Thyroid gland (tissue), 4 donors: ENCODE measurements at places on chromosomes 16 and 17. TPM values are rescaled to one million over a fixed set of nuclear protein-coding genes. Genes with fewer than 3 reads are reported as not detected.

DNA sequence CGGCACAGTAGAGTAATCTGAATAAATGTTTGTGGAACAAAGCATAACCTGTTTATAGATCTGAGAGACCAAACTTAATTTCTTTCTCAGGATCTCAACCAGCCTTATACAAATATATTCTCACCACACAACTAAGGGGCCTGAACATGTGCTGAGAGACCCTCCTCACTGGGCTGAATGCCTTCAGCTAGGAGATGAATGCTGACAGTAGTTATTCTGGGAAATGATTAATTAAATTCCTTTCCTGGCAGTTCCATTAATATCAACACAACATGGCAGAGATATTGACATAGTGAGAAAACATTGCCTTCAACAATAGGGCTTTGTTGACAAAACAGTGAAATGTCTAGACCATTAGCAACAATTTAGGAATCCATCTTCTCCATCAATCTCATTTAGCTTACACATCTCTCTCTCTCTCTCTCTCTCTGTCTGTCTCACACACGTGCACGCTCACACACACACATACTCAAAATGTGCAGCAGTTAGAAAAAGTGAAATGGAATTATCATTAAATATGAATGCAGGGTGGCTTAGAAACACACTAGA is 780.8 kb upstream of the CDH8 start:
- no peak for DNase-seq

DNA sequence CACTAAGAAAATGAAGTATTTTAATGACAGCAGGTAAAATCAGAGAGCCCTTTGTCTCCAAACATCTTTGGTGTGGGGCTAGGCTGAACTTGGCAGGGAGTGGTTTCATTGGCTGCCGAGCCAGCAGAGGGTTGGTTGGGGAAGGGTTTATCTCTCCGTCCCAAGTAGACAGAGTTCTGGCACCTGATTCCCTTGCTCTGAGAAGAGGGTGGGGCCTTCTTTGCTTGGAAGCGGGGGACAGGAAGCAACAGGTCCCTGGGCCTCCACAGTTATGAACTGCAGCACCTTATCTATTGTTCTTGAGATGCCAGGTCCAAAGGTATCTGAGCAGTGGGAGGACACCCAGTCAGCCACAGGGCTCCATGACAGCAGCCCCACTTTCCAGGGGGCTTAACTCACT is 12.3 kb upstream of the CDH1 start:
- DNase-seq: no peak

- no peak for DNase-seq
These were observed 35.5 kb downstream of the CPNE2 start for GRCh38 chr16:57127836-57128235.

GRCh38 chr16:12881182-12881581 is 20.2 kb upstream of the SHISA9 start:
- DNase-seq: peak; percentile 42

GRCh38 chr16:81279392-81279791 is 35.4 kb upstream of the GAN start:
- no peak for DNase-seq

DNA sequence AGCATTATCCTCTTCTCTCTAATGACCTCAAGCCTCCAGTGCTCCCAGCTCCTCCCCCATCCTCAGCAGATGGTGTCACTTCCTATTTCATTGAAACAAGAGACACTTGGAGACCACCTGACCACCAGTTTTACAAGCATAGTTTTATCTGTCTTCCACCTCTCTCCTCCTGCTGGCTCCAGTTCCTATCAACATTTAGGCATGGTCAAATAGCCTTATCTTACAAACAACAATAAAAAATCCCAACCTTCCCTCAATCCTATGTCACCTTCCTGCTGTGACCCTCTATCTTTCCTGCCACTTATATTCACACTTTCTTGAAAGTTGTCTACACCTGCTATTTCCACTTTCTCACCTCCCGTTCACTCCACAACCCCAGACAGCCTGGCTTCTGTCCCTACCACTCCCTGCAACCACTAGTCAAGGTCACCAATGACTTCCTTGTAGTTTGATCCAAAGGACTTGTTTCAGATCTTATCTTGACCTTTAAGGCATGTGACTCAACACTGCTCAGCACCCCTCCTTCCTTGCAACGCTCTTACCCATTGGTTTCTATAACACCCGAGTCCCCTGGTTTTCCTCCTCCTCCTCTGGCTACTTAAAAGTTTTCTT is 4.3 kb upstream of the NTN1 start:
- DNase-seq: no peak

DNA sequence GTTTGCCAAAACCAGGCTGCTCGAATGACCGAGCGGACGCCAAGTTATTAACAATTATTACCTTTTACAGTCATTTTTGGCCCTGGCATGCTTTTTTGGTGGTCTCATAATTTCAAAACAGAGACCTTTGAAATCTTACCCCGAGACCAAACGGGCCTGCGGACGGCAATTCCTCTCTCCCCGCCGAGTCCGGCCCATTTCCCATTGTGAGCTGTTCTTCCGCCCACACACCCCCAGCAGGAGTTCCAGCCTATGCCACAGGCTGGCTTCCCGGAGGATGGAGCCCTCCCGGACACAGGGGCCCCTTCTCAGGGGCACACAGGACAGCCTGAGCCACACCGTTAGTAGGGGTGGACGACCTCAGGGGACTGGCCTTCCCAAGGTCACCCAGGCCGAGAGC is 130.7 kb downstream of the C16orf95 start:
- DNase-seq: no peak

GRCh38 chr16:70331588-70332358 is 14.9 kb upstream of the DDX19A start:
- no peak for DNase-seq

DNA sequence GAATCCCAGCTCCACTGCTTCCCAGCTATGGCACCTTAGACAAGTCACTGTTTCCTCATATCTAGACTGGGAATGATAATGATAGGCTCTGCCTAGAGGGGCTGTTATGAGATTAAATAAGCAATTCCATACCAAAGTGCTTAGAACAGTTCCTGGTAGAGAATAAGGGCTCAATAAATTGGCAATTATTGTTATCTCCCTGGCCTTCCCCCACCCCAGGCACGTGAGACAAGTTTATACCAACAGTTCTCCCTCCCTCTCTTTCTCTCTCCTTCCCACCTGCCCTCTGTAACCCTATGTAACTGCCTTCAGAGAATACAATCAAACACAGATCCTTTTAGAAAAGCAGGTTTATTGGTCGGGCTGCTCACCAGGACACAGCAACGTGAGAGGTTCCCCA is 13.9 kb upstream of the STAT3 start:
- DNase-seq: no peak

- DNase-seq: peak; percentile 71
These were observed 3.1 kb downstream of the RAB11FIP4 start for GRCh38 chr17:31394544-31394943.

- no peak for DNase-seq
These were observed 9.4 kb downstream of the KRT33A start for GRCh38 chr17:41340934-41341861.

DNA sequence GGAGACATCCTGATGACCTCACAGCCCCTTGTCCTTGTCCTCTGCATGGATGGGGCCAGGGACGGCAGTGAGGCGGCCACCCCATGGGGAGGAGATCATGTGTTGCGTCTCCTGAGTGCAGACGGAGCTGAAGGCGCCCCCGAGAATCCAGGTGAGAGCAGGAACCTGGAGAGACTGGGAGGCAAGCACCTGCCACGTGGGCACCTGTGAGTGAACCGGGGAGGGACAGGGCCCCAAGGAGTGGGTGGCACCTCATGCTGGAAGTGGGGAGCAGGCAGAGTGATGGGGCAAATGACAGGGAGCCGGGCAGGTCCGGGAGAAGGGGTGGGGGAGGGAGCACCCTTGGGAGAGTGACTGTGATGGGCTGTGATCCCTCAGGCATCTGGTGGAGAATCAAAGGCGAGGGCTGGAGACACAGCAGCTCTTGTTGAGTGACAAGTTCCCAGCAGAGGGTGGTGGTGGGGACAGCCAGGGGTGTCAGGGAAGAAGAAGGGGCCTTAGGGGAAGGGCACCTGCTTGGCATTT is 174.3 kb upstream of the CHMP6 start:
- no peak for DNase-seq

- DNase-seq: no peak
These were observed 61.6 kb upstream of the FA2H start for GRCh38 chr16:74836111-74836671.

DNA sequence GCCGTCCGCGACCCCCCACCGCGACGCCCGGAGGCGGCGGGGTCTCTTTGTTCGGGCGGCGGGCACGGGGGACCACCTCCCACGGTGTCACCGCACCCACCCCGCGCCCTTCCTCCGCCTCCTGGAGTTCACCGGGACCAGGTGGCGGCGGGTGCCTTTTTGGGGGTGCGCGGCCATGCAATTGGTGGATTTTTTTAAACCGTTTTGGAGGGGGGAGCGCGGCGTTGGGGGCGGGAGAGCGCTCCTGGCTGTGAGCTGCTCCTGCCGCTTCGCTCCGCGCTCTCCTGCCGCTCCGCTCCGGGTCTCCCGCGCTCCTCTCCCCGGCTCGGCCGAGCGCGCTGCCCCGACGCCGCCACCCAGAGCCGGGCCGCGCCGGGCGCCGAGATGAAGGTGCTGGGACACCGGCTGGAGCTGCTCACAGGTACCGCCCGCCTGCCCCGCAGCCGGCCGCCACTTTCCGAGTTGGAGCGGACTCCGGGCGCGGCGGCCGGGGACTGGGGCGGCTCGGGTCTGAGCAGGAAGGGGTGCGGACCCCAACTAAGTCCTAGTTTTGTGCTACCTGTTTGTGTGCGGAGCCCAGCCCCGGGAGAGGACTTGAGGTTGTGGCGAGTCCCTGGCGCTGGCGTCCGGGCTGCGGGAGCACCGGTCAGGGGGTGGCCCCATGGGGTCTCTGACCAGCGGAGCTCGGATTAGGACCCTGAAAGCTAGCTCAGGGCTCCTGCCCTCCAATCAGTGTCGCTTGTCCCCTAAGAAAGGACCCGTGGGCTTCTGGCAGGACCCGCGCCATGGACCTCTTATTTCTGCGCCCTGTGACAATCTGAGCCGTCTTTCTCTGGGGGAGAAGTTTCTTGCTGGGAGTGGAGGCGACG is 35.7 kb upstream of the NDRG4 start:
- DNase-seq: peak; percentile 8

GRCh38 chr16:3065069-3065741 is at the start of gene IL32:
IL32 (plus strand) TSS chr16:3065640; CDS start chr16:3065812, 172 bp downstream.
- peak; percentile 48 for DNase-seq

GRCh38 chr17:16989953-16990860 is 18.3 kb upstream of the TNFRSF13B start:
- no peak for DNase-seq

DNA sequence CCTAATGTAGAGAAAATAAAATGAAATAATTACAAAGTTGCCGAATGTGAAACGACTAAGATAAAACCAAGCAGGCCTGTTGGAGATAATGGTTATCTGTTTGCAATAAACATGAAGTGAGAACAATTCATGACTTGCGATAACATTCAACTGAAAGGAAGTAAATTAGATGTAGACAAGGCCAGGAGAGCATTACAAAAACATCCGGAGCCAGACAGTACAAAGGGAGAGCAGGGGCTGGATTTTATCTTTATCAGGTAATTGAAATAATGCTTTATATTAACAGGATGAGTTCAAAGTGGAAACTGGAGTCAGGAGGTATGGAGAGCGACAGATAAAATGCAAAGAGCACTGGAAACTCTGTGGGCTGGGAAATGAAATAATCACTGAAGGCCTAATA is 265.6 kb upstream of the GOT2 start:
- no peak for DNase-seq

DNA sequence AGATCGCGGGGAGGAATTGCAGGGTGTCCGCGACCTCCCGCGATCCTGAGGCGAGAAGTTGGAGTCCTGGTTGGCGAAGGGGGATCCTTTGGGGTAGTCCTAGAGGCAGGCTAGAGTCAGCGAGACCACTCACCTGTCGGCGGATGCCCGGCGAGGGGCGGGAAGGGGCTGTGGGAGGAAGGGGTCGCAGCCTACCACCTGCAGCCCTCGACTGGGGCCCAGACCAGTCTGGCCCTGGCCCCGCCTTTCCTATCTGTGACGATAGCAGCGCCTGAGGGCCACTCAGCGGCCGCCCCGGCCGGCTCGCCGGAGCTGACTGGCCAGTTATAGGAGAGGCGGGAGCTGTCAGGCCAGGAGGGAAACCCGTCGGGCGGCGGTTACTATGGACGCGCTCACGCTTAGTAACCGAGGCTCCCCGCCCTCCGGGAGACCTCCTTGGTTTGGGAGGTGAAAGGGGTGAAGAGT is at the start of gene TEKT3:
TEKT3 (minus strand) TSS at position 213 of the 465 bp plus-strand sequence. CDS start 10,012 bp downstream, outside the sequence.
- DNase-seq: peak; percentile 91

DNA sequence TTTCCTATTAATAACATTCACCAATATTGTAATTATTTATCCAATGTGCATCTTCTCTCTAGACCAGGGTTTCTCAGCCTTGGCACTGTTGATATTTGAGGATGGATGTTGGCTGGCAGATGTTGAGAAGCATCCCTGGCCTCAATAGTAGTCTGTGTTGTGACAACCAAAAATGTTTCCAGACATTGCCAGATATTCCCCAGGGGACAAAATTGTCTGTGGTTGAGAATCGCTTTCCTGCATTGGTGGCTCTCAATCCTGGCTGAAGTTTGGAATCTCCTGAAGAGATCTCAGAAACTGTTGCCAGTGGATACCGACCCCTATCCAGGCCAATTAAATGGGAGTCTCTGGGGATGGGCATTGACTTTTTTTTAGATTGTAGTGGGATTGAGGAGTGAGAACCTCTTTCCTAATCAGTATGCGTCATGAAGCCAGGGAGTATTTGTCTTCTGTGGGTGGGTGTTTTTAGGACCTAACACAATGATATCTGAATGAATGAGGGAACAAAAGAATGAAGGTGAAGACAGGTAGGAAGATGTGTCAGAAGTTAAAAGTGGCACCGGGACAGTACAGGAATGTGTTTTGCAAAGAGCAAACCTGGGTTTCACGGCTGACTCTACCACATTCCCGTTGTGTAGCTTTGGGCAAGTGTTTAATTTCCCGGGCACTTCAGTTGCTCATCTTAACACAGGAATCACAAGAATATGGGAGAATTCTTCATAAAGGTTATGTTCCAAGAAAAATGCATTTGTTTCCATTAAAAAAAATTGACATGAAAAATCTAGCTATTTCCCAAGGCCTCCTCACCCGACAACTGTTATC is 24.3 kb downstream of the HSD17B2 start:
- no peak for DNase-seq

- no peak for DNase-seq
These were observed 188.1 kb upstream of the ZNF469 start for GRCh38 chr16:88194397-88195268.

GRCh38 chr16:85902366-85903155 is 3.6 kb downstream of the IRF8 start:
- DNase-seq: no peak

DNA sequence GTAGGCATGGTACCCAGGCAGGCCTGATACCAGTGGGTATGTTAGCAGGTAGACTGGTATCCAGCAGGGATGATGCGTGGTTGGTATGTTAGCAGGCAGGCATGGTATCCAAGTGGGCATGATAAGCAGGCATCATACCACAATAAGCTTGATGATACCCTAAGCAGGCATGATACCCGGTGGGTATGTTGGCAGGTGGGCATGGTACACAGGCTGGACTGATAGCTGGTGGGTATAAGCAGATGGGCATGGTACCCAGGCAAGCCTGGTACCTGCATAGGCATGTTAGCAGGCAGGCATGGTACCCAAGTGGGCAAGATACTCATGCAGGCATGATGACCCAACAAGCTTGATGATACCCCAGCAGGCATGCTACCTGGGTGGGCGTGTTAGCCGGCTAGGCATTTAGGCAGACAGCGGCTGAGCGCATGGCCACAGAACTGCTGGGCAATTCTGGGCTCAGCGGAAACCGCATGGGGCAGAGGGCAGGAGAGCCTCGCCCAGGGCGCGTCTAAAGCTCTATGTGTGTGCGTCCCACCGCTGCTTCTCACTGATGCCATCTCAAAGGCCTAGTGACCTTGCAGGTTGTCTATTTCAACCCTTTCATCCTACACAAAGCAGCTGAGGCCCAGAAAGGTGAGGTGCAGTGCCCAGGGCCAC is 2.3 kb downstream of the SGSH start:
- no peak for DNase-seq

The LAT gene
- total RNA-seq: 4.4 TPM

The LITAF gene
- total RNA-seq: 103 TPM

The CTRB1 gene
- not detected for total RNA-seq
